ENCODE measurements at places on chromosomes 11 and 22. TPM values are rescaled to one million over a fixed set of nuclear protein-coding genes. Genes with fewer than 3 reads are reported as not detected.

TREH gene
- total RNA-seq, result not detected

TTLL1 gene
- total RNA-seq, result 17.5 TPM

TNNI2 gene
- not detected for total RNA-seq

SEC14L6 gene
- total RNA-seq, result 2.6 TPM

GGTLC3 gene
- total RNA-seq, result not detected

ZC3H7B gene
- total RNA-seq, result 52.4 TPM

RIBC2 gene
- total RNA-seq, result 0.76 TPM

ACER3 gene
- total RNA-seq, result 12.8 TPM

OR8B12 gene
- not detected for total RNA-seq

EMID1 gene
- total RNA-seq, result 0.76 TPM

OOSP1 gene
- not detected for total RNA-seq

SAA4 gene
- not detected for total RNA-seq

RAB3IL1 gene
- total RNA-seq, result 8.5 TPM

HTR3B gene
- total RNA-seq, result not detected

AQP11 gene
- 0.78 TPM for total RNA-seq

SLC37A2 gene
- 0.52 TPM for total RNA-seq

OR9Q1 gene
- total RNA-seq, result not detected

GALNT18 gene
- 16.9 TPM for total RNA-seq

CSF2RB gene
- under 0.01 TPM for total RNA-seq

SLC5A12 gene
- under 0.01 TPM for total RNA-seq

MSANTD4 gene
- total RNA-seq, result 40.8 TPM

DEUP1 gene
- total RNA-seq, result 0.65 TPM

PATE2 gene
- 0.13 TPM for total RNA-seq

HPX gene
- total RNA-seq, result 2.2 TPM

NEFH gene
- total RNA-seq, result 0.39 TPM

LINC01488 gene
- total RNA-seq, result not detected

CCDC73 gene
- not detected for total RNA-seq

FZD4 gene
- 29.6 TPM for total RNA-seq

KRTAP5-1 gene
- total RNA-seq, result not detected

C22orf15 gene
- 1.9 TPM for total RNA-seq

LRRC32 gene
- 13.5 TPM for total RNA-seq

PRSS23 gene
- 741 TPM for total RNA-seq

CDC42EP1 gene
- total RNA-seq, result 30.8 TPM

C11orf42 gene
- total RNA-seq, result not detected

KRTAP5-8 gene
- total RNA-seq, result 0.22 TPM

GRIK4 gene
- 0.13 TPM for total RNA-seq

ANO9 gene
- not detected for total RNA-seq

TBX1 gene
- total RNA-seq, result not detected

SORL1 gene
- total RNA-seq, result 0.78 TPM

MS4A2 gene
- not detected for total RNA-seq

RBMXL2 gene
- total RNA-seq, result not detected

OSM gene
- total RNA-seq, result not detected

JOSD1 gene
- 66.5 TPM for total RNA-seq

SPON1 gene
- 3.6 TPM for total RNA-seq

TMPRSS13 gene
- not detected for total RNA-seq

OR8G1 gene
- total RNA-seq, result 0.43 TPM
